ENCODE measurements at places on chromosomes 12 and 14. TPM values are rescaled to one million over a fixed set of nuclear protein-coding genes. Genes with fewer than 3 reads are reported as not detected.

DNA sequence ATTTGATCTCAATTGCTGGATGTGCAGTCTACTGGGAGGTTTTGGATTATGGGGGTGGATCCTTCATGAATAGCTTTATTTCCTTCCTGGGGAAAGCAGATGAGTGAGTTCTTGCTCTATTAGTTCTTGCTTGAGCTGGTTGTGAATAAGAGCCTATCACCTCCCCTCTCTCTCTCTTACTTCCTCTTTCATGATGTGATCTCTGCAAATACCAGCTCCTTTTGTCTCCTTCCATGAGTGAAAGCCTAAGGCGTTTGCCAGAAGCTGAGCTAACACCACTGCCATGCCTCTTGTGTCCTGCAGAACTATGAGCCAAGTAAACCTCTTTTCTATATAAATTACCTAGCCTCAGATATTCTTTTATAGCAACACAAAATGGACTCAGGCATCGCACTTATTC, 302.7 kb downstream of the CCER1 start:
- no peak for DNase-seq

DNA sequence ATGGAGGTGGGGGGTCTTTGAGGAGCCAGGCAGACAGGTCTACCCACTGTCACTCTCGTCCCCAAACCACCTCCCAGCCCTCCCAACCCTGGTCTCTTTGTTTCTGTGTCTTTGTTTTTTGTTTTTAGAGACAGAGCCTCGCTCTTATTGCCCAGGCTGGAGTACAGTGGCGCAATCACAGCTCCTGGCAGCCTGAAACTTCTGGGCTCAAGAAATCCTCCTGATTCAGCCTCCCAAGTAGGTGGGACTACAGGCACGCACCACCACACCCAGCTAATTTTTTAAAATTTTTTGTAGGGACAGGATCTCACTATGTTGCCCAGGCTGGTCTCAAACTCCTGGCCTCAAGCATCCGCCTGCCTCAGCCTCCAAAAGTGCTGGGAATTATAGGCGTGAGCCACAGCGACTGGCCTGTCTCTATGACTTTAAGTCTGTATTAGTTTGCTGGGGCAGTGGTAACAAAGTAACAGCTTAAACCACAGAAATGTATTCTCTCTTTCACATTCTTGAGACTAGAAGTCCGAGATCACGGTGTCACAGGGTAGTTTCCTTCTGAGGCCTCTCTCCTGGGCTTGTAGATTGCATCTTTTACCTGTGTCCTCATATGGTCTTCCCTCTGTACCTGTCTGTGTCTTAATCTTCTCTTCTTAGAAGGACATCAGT, 26.1 kb downstream of the DTX1 start:
- DNase-seq: no peak

DNA sequence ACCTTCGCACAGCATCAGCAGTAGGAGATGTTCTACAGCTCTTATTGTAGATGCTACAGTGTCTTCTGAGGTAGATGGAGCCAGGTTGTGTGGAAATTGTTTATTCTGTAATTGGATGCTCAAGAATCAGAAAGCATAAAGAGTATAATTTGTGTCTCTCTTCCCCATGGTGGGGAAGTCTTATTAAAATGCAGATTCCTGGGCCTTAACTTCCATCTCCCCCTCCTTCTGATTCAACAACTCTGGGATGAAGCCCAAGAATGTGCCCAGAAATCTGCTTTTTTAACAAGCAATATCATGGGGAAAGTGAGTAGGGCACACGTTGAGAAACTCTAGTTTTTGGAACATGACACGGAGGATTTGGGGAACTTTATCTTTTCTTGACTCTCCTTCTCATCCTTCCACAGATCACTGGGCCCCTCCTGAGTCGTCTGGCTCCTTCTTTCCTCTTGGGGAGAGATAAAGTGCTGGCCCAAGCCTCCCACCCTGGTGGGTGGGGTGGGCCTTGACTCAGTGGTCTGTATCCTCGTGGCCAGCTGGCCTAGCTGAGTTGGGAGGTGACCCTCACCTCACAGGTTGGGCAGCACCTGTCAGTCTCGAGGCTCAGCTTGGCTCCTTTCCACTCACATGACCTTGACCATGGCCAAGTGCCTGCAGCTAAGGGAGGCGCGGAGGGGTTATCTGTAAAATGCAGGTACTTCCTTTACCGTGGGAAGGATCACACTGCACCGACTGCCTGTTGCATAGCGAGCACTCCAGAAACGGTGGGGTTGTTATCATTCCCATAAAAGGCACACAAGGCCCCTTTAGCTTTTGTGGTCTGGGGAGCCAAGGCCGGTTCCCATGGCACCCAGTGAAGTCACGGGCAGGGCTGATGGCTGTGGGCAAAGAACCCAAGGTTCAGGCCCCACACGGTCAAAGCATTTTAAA, 141.9 kb downstream of the CHST11 start:
- DNase-seq: no peak

DNA sequence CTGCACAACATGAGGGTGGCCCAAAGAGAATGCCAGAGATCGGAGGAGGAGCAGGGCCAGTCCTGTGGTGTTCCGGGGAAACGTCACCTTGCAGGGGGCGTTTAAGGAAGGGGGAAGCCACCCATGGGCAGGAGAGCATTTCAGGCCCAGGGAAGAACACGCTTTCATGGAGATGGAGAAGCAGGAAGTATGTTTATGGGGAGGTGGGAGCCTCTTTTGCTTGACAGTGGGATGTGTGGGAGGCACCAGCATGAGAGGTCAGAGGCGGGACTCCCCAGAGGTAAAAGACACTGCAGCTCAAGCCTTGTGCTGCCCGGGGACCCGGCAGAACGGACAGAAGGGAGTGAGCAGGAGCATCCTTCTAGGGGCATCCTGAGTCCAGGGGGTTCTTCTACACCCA, 1.3 kb upstream of the LRTM2 start:
- DNase-seq: no peak

- DNase-seq: no peak
Measured at GRCh38 chr12:58465418-58465817, 454.9 kb downstream of the LRIG3 start.

DNA sequence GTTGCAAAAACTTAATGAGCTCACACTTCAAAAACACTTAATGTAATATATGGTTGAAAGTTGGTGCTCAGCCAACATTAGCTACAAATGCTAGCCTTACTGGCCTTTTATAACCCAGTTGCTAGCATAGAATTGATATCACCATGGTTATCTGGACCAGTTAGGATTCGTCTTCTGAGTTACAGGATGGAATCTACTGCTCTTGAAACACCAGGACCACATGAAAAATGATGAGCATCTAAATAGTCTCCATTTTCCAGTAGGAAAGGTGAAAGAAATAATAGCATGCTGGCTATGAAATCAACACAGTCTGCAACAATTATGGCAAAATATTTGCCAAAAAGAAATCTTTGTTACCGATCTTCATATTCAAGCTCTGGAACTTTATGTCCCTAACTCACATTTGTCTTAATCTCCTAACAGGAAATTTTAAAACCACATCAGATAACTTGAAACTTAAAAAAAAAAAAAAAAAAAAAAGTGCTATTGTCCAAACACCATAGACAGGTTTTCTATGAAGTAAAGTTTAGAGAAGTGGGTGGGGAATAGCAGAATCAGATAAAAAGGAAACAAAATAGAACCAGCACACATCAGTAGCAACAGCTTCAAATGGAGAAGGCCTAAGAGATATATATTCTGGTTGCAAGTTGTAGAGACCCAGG, 12.6 kb upstream of the CD69 start:
- DNase-seq: no peak

- DNase-seq: no peak
Measured at GRCh38 chr12:98229540-98229924, 285.9 kb upstream of the TMPO start.

- DNase-seq: no peak
Measured at GRCh38 chr14:101055106-101055662, 151.7 kb upstream of the RTL1 start.

DNA sequence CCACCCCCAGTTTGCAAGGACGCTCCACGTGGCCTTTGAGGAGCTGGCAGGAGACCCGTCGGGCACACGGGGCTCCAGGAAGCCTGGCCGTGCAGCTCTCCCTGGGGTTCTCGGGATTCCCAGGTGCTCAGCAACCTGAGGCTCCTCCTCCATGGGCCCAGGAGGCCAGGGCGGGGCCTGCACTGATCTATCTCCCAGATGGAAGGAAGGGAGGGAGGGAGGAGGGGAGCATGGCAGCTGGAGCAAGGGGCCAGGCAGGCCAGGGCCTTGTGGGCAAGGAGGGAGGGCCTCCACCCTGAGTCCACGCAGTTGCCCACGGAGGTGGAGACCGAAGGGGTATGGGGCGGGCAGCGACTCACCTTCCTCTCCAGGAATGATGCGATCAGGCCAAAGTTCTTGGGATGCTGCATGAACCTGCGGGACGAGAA, 127.3 kb downstream of the RFLNA start:
- DNase-seq: no peak

GRCh38 chr14:75675265-75675960, 14.4 kb downstream of the TTLL5 start:
- no peak for DNase-seq

- no peak for DNase-seq
Measured at GRCh38 chr12:94261119-94261518, 112.7 kb downstream of the PLXNC1 start.

- DNase-seq: no peak
Measured at GRCh38 chr14:93629643-93630042, 158.6 kb downstream of the PRIMA1 start.

GRCh38 chr12:105334582-105334981, 4.1 kb downstream of the C12orf75 start:
- no peak for DNase-seq

Gene RNF212B
- total RNA-seq: not detected

Gene FZD10
- 0.99 TPM for total RNA-seq

Gene OAS2
- 0.60 TPM for total RNA-seq

Gene AHNAK2
- 21.8 TPM for total RNA-seq

Gene ZNF891
- 0.22 TPM for total RNA-seq

Gene RERG
- not detected for total RNA-seq

Gene SLC38A6
- 7.7 TPM for total RNA-seq

Gene A2ML1
- total RNA-seq: not detected

All from lung microvascular endothelial cell (primary cell).